ENCODE measurements at places on chromosomes 12 and 14.
A peak's percentile ranks its signal among the peaks of the same experiment; 100 is the strongest.

- no peak for DNase-seq
These were observed 11.9 kb downstream of the CFAP54 start for GRCh38 chr12:96501133-96501761.

DNA sequence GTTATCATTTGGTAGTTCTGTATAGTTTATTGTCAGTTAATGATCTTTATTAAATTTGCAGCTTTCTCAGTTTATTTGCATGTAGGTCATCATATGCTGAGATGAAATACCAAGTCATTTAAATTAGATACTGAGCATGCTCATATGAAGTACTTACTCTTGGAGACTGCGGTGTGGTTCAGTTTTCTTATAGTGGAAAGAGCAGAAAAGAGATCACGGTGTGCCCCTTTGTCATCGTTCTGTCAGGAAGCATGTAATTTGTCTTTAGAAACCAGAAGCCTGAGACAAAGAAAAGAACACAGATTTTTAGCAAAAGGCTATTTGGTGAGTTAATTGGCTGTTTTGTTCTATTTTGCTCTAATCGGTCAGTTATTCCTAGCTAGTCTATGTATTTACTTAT is 75.6 kb downstream of the PLEKHA5 start:
- DNase-seq: no peak

- peak; percentile 57 for DNase-seq
These were observed 422.4 kb downstream of the RAD51B start for GRCh38 chr14:68241862-68242487.

DNA sequence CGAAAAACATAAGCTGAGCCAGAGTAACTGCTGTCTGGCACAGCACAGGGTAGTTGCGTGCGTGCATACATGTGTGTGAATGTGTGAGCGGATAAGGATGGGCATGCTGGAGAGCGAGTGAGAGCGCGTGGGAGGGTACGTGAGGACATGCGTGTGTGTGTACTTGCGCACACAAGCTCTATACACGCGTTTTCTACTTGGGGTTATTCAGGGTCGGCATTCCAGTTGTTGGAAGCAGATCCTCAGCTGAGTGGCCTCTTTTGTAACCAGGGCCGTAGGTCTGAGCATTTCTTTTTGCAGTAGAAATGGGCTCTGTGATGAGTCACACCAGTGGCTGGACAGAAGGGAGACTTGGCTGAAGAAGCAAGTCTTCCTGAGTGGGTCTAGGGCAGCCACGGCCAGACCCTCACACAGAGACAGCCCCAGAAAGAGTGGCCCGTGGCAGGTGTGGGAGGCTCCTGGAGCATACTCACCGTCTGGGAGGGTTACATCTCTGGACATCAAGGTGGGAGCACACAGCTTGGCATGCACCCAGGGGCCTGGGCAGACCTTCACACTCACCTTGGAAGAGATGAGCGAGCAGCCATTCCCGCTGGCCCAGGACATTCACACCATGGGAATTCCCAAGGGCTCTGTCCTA is 78.0 kb downstream of the LRRC74A start:
- no peak for DNase-seq

DNA sequence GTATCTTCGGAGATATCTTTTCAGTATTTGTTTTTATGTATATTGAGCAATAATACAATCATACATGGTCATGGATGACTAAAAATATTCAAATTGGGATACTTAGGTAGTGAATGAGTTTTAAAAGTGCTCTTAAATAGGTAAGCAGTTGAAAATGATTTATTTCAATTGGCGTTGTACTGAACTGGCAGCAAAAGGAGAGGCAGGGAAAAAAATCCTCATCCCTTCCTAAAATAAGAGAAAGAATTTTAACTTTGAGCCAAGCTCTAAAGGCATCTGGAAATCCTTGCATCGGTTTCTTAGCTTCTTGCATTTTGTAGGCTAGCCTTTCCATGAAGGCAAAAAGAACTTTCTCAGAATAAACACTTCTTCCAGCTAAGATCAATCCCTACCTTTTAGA is 125.2 kb downstream of the MGST1 start:
- DNase-seq: no peak

DNA sequence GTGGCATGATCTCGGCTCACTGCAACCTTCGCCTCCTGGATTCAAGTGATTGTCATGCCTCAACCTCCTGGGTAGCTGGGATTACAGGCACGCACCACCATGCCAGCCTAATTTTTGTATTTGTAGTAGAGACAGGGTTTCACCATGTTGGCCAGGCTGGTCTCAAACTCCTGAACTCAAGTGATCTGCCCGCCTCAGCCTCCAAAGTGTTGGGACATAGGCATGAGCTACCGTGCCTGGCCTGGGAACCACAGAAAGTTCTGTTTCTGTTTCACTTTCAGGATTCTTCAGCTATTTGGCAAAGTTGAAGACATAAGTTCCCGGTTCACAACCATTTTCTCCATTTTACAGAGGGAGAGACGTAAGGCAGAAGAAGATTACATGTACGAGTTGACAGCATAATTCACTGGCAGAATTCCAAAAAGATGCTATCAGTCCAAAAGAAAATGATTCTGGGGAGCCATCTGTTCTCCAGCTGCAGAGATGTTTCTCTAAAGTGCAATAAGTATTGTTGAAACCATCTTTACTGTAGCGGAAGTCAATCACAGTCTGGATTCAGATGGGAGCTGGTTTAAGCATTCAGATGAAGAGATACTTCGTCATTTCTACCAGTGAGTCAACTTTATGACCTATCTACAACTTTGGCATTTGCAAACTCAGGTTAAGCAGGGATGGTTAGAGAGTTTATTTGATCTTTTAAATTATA is 8.1 kb upstream of the RNF34 start:
- DNase-seq: peak; percentile 93

DNA sequence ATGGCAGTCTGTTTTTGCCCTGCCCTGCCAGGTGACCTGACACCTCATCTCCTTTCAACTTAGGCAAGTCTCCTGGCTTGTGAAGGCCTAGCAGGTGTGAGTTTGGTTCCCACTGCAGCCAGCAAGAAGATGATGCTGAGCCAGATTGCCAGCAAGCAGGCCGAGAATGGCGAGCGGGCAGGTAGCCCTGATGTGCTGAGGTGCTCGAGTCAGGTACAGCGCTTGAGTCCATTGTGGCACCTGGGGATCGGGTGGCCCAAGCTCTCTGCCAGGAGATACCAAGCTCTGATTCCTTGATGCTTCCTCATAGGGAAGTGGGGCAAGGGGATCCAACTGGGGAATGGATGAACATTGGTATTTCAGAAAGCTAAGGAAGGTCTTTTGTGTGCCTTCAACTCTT is 4.1 kb upstream of the CSAD start:
- no peak for DNase-seq

DNA sequence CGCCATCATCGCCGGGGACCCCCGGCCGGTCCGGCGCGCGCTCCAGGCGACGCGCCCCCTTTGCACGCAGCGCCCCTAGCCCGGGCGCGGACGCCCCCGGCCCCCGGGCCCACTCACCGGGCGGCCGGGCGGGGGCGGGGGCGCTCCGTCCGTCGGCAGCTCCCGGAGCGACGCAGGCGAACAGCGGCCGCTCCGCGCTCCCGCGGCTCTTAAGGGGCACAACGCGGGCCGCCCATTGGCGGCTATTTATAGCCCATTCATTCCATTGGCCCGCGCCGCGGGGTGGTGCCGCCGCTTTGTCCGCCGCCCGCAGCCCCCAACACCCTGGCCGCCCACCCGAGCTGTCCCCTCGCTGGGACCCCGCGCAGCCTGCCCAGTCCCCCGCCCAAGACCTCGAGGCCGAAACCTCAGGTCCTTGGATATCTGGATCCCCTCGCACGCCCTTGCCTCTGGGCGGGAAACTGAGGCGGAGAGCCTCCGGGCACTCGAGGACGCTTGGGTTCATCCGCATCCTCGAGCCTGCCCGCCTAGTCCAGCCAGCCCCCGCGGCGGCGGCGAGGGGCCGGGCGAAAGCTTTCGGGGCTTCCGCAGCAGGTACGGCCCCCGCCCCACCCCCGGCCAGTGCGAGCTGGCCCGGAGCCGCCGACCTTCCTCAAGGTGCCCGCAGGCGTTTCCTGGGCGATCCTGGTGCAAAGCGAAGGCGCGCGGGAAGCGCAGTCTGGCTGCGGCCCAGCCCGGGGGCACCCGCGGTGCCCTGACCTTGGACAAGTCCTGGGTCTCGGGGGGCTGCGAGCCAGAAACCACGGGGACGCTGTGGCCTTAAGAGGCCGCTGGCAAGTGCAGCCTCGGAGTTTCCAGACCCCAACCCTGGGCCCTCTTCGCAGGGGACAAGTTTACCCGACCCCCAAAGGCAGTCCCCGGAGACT is at the start of gene CKB:
Gene CKB (minus strand): TSS at position 182 of the 926 bp plus-strand sequence. CDS start 337 bp downstream, outside the sequence.
- peak; percentile 78 for DNase-seq

GRCh38 chr14:77302926-77303325 is 17.8 kb downstream of the POMT2 start:
- DNase-seq: no peak

- DNase-seq: no peak
These were observed 229.6 kb upstream of the NOS1 start for GRCh38 chr12:117590999-117591398.

- DNase-seq: no peak
These were observed 31.2 kb downstream of the FIGNL2 start for GRCh38 chr12:51817027-51817953.

All from NCI-H2171 treated with DMSO at 0.1 percent for 48 hours (cell line).